ENCODE measurements at places on chromosomes 16 and 17.
A peak's percentile ranks its signal among the peaks of the same experiment; 100 is the strongest.

GRCh38 chr17:13076905-13077304, 59.1 kb upstream of the ELAC2 start:
- no peak for DNase-seq

DNA sequence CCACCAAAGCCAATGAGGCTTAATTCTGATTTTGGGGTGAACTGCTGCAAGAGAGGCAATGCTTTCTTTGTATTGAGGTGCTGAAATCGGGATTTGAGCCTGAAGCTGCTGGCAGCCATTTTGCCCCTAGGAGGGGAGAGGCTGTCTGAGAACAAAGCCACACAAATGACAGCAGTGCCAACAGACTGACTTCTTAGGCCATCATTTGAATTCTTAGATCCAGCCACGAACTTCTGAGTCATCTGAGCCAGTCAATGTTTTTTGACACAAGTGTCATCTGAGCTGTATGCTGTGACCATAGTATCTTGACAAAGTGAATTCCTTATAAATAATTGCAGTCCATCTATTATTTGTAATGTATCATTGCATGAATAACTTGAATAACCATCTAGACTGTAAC, 29.0 kb downstream of the HYDIN start:
- no peak for DNase-seq

- DNase-seq, result no peak
Observed at GRCh38 chr16:60485872-60486489, 1550.3 kb downstream of the CDH8 start.

- no peak for DNase-seq
Observed at GRCh38 chr17:17391668-17392370, 85.0 kb upstream of the MED9 start.

DNA sequence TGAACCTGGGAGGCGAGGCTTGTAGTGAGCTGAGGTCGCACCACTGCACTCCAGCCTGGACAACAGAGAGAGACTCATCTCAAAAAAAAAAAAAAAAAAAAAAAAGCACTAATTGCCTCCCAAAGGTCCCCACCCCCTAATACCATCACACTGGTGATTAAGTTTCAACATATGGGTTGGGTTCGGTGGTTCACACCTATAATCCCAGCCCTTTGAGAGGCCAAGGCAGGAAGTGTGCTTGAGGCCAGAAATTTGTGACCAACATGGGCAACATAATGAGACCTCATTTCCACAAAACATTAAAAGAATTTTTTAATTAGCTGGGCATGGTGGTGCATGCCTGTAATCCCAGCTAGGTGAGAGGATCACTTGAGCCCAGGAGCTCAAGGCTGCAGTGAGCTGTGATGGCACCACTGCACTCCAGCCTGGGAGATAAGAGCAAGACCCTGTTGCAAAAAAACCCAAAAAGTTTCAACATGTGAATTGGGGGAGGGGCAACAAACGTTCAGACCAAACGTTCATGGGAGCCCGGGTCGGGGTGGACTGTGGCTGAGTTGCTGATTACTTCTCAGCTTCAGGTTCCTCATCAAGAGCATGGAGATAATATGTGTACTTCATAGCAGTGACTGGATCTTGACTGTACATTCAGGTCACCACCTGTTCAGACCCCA, 62.1 kb upstream of the NOL11 start:
- no peak for DNase-seq

GRCh38 chr16:2964475-2965336, 631 bp downstream of the KREMEN2 start:
- peak; percentile 63 for DNase-seq

DNA sequence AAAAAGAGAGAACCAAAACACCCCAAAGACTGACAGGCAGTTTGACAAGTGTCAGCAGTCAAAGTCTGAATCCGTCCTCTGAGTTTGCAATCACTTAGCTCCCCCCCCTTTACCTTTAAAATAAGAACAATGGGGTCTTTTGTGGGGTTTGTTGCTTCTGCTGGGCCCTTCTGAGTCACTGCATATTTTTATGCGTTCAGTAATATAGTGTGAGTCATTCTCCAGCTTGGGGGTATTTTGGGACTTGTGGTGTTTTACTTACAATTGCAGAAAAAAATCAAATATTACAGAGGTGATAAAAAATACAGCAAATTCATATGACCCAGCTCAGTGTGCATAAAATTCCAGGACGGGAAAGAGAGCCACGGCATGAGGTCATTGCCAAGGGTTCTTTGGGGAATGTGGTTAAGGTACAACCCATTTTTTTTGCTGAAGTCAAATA, 120.1 kb downstream of the CYLD start:
- DNase-seq, result no peak

DNA sequence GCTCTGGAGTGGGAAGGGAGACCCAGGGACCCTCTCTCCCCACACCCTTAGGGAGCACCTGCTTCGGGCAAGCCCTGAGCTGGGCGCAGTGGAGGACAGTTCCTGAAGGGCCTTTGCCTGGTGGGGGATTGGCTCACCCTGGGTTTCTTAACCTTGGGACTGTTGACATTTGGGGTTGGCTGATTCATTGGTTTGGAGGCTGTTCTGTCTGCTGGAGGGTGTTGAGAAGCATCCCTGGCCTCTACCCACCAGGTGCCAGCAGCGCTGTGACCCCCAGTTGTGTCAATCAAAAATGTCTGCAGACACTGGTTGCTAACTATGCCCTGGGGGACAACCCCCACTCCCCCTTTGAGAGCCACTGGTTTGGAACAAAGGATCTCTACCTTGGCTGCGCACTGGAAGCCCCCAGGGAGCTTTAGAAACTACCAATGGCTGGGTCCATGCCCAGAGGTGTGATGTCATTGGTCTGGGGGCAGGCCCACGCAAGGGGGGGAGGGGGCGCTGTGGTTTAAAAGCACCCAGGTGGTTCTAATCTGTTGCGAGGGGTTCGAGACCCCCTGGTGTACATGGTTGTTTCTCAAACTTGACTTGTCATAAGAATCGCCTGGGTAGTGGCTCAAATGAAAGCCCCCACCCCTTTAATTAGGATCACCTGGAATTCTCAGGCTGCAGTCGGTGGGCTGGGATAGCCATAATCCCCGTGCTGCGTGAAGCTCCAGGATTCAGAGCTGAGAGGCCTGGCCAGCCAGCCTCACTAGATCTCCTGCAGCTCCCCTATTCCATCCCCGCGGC, 151.9 kb upstream of the GSE1 start:
- no peak for DNase-seq

DNA sequence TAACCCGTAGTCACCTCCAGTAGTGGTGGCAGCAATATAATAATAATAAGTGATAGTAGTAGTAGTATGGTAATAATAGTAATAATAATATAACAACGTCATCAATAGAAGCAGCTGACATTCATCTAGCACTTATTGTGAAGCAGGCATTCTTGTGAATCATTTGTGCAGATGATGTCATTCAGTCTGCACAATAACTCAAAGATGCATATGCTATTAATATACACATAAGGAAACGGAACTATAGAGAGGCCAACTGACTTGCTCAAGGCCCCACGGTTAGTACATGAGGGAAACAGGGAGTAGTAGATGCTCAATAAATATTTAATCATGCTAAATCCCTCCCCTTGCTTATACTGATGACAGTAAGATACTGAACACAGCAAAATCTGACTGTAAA, 35.4 kb upstream of the GAN start:
- DNase-seq, result no peak

- DNase-seq, result no peak
Observed at GRCh38 chr16:55367301-55367811, 43.4 kb downstream of the IRX6 start.

DNA sequence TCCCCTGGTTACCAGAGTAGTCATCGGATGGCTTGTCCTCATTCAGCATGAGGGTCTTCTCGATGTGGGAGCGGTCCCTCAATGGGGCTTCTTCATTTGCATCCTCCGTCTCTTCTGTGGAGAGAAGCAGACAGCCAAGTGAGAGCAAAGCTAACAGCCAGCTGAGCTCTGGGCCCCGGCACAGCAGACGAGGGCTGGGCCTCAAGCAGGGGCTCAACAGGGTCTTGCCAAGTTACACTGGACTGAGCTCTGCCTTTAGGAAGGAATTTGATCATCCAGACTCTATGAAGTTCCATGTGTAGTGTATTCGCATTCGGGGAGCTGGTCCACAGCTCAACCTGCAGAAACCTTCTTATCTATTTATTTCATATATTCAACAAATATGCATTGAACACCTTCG, 37.4 kb downstream of the SRL start:
- DNase-seq, result no peak

- DNase-seq, result no peak
Observed at GRCh38 chr16:16099320-16099719, 124.0 kb downstream of the ABCC6 start.

- DNase-seq, result no peak
Observed at GRCh38 chr17:39755554-39756379, 18.0 kb downstream of the GRB7 start.

GRCh38 chr16:11708421-11708820, 34.2 kb downstream of the TXNDC11 start:
- DNase-seq, result no peak

DNA sequence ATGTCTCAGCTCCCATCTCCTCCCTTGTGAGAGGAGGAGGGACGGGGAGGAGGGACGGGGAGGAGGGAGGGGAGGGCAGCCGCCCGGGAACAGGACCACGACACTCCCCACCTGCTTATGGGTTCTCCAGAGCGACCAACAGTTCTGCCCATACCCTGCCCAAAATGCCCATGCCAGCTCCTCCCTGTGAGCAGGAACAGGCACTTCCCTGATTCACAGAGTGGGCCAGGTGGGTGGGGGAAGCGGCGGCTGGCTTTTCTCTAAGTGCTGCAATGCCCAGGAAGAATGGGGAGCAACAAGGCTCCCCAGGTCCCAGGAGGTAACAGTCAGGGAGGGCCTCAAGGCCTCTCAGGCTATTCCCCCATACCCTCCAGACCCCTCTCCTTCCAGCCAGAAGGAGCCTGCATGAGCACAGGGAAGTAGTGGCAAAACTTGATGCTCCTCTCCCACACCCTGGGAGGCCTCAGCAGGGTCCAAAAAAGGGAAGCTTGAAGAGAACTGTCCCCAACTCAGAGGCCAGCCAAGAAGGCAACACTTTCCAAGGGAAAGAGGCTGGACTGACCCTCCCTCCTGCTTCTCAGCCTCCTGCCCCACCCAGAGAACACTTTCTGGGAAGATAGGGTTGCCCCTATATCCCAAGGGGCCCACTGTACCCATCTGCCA, 53.8 kb downstream of the MYO18A start:
- DNase-seq, result no peak

DNA sequence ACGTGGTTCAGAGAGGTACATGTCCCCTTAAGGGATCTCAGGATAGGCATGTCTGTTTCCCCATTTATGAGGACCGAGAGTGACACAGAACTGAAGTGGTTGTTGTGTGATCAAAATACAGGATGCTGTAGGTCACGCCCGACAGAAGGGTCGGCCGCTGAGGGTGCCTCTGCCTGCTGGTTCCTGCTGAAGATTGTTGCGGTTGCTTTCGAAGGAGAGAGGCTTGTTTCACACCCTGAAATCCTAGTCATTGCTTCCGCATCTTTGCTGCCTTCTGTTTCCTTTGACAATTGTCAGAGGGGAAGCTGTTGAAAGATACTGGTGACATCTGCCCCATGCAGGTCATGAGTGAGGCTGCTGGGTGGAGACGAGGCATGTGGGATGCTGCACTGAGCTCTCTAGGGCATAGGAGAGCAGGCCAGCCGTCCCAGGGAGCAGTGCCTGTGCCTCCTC, 3.8 kb upstream of the NAT9 start:
- peak; percentile 48 for DNase-seq

DNA sequence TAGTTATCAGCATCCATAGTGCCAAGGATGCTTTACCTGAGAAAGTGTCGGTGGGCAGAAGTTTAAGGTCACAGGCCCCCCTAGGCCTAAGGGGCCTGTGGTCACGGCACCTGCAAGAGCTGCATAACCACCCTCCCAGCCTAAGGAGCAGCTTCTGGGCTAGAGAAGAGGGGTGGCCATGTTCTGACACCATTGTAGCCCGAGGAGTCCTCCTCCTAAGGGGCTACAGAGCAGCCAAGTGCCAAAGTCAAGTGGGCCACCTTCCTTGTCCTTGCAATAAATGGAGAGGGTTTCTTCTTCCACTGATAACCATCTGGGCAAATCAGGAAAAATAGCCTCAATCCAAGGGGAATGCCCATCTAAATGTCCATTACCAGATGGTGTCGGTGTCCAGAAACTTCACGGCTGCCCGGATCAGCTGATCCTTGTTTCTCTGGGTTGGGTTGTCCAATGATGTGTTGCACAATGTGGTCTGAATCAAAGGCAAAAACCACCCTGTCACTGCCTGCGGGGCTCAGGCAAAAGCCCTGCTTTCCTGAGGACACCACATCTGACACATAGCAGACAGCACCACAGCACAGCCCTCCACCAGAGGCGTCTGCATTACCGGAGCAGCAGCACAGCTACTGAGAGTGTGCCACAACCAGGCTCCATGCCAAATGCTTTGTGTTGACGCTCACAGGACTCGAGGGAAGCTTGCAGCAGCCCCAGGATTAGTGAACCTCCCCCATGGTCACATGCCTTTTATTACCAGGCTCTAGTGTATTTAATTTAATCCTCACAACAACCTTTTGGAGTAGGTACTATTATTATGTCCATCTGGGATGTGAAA, 12.8 kb downstream of the ATPAF2 start:
- DNase-seq, result no peak

DNA sequence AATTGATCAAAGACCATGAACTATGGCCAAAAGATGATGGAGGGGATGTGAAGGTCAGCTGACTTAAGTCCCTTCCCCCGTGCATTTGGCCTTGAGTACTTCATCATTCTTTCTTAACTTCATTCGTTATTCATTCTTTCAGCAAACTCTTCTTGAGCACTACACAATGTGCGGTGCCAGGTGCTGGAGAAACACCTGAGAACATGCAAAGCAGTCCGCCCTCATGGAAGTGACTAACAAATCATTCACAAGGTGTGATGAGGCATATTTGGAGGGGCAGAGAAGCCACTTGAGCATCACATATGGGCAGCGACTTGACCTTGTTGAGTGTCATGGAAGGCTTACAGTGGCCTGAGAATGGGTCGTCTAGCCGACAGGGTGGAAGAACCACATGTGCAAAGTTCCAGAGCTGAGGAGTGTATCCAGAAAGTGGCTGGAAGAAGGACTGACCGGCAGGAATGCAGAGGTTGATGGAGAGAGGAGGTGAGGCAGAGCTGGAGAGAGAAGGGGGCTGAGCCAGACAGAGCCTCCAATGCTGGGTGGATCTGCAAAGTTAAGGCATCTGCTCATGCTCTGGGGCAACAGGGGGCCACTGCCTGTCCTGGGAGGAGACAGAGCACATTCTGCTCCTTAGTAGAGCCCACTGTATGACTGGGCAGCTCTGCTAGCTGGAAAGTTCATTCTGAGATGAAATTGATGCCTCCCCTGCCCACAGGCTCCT, 25.1 kb upstream of the EIF1 start:
- DNase-seq, result no peak

GRCh38 chr17:10226930-10227695, 28.7 kb upstream of the GAS7 start:
- DNase-seq, result no peak

GRCh38 chr17:46273541-46274236, 21.2 kb upstream of the LRRC37A start:
- no peak for DNase-seq

- DNase-seq, result no peak
Observed at GRCh38 chr17:1724869-1725641, 551 bp downstream of the WDR81 start.

GRCh38 chr17:74148446-74148845, 55.0 kb upstream of the RPL38 start:
- DNase-seq, result no peak
